ENCODE measurements at places on chromosomes 16 and 17.

- no peak for DNase-seq
These were observed 26.2 kb downstream of the C16orf78 start for GRCh38 chr16:49399594-49400364.

GRCh38 chr17:83128306-83129240 is 49.2 kb downstream of the METRNL start:
- no peak for DNase-seq

DNA sequence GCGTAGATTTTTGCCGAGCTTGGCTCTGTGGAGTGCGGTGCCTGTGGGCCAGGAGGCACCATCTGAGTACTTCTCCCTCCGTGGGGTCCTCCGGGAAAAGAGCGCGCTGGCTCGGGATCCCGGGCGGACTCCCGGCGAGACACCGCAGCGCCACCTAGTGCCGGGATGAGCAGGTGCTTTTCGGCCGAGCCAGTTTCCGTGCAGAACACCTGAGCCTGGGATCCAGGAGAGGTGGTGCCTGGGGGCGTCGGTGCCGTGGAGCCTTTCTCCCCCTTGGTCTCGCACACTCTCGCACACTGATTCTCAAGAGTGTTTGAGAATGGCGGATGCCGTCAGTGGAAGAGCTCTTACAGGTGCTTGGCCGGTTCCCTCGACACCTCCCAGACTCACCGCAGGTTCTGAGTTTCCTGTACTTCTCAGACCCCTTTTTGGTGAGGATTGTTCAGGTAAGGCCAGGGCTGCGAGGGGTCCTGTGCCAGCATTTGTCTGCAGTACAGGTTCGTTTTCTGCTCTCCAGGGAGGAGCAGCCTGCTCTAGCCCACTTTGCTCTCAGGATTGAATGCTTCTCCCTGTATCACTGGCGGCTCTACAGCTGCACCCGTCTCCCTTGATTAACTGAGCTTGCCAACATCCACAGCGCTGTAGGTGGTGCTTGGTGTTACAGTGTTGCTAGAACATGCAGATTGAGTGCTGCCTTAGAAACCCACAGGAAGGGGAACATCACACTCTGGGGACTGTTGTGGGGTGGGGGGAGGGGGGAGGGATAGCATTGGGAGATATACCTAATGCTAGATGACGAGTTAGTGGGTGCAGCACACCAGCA is 23.3 kb downstream of the TBCD start:
- peak; percentile 93 for DNase-seq

GRCh38 chr17:36153895-36154610 is 22.4 kb downstream of the TBC1D3B start:
- DNase-seq: no peak

GRCh38 chr17:9195961-9196670 is 174.8 kb downstream of the NTN1 start:
- DNase-seq: no peak

DNA sequence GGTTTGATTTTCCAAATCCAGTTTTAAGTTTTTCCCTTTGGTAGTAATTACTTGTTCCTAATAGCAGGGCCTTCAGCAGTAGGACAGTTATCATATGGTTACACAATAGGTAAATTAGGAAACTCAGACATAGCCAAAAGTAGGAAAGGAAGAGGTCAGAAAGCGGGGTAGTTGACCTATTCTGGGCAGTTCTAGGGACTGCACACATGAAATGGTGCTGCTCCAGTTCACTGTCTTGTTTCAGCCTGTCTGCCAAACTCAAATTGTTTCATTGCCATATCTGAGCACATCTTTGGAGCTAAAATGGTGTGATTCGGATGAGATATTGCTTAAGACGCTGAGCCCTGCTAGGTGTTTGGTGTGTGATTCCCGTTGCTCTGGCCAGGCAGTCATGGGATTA is 56.7 kb downstream of the TANGO6 start:
- DNase-seq: no peak

GRCh38 chr16:69131167-69131838 is 1.1 kb downstream of the CHTF8 start:
- DNase-seq: no peak

DNA sequence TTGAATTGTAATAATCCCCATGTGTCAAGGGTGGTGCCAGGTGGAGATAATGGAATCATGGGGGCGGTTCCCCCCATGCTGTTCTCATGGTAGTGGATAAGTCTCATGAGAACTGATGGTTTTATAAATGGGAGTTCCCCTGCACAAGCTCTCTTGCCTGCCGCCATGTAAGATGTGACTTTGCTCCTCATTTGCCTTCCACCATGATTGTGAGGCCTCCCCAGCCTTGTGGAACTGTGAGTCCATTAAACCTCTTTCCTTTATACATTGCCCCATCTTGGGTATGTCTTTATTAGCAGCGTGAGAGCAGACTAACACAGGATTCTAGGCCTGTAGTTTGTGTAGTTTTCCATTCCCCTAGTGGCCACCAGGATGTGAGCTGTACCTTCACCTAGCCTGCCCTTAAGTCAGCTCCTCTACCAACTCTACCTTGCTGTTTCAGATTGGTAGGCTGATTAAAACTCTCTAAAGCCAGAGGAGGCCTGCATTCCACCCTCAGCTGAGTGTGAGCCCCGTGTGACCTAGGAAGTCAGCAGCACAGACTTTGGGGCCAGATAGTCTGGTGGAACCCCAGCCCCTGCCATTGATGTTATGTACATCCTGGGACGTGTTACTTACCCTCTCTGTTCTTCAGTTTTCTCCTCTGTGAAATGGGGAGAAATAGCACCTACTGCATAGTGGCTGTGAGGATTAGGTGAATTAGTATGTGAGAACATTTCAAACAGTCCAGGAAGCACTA is 252.4 kb upstream of the CACNG5 start:
- no peak for DNase-seq

GRCh38 chr16:10368969-10369551 is 16.8 kb upstream of the ATF7IP2 start:
- no peak for DNase-seq

GRCh38 chr17:68697850-68698361 is 96.7 kb upstream of the FAM20A start:
- no peak for DNase-seq

Data from H1 (cell line).